ENCODE measurements at places on chromosomes 12 and 14.

DNA sequence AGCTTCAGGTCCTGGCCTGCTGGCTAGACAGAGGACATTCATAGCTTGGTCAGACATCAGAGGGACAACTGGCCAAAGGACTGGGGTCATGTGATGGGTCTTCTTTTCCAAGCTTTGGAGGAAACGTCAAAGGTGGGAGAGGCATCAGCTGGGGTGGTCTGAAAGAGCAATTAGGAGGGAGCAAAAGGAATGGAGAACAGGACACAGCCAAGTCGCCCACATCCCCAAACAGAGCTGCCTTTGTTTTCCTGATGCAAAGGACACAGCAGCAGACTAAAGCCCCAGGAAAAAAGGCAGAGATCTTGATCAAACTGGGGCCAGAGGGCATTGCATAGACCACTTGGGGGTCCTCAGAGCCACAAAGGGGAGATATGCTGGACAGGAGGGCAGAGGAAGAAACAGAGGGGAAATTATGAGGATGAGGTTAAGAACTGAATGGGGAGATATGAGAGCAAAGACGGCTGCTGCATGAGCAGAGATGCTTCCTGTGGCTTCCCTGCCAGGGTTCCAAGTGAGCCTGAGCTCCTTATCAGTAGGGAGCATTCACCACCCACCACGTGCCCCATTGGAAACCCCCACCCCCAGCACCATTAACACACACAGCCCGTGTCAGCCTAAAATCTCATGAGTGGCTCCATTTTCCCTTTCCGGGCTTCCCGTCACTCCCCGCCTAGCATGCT lies 62.4 kb downstream of the ANO2 start:
- no peak for DNase-seq

GRCh38 chr14:77808250-77808649 lies 8.3 kb downstream of the ADCK1 start:
- DNase-seq: no peak

GRCh38 chr14:53620317-53620716 lies 336.3 kb downstream of the BMP4 start:
- DNase-seq: peak; percentile 13

- no peak for DNase-seq
These were observed at the start of gene SDR9C7 for GRCh38 chr12:56933826-56934625. TSS of gene SDR9C7 (minus strand) at chr12:56934408. CDS start at chr12:56934261, 147 bp downstream.

GRCh38 chr12:70919597-70920035 lies 922 bp downstream of the PTPRR start:
- peak; percentile 11 for DNase-seq

GRCh38 chr12:62698701-62699101 lies 232.1 kb downstream of the MON2 start:
- DNase-seq: peak; percentile 77

- no peak for DNase-seq
These were observed 47.6 kb downstream of the TMEM30B start for GRCh38 chr14:61233436-61233956.

DNA sequence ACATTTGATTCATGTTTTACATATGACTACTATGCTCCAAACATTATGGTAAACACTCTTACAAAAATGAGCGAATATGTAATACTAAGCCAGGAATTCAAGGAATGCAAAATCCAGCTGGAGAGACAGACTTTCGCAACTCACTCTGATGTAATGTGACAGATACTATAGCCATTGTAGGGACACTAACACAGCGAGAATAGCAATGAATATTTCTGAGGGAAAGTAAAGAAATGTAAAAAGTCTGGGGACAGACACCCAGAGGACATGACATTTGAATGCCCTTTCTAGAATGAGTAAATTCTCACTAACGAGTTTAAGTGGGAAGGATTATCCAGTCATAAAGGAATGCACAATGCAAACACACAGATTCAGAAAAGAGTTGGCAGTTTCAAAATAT lies 121.9 kb downstream of the PIK3C2G start:
- peak; percentile 93 for DNase-seq

- DNase-seq: no peak
These were observed 80.8 kb downstream of the SLC35F4 start for GRCh38 chr14:57785058-57785457.

DNA sequence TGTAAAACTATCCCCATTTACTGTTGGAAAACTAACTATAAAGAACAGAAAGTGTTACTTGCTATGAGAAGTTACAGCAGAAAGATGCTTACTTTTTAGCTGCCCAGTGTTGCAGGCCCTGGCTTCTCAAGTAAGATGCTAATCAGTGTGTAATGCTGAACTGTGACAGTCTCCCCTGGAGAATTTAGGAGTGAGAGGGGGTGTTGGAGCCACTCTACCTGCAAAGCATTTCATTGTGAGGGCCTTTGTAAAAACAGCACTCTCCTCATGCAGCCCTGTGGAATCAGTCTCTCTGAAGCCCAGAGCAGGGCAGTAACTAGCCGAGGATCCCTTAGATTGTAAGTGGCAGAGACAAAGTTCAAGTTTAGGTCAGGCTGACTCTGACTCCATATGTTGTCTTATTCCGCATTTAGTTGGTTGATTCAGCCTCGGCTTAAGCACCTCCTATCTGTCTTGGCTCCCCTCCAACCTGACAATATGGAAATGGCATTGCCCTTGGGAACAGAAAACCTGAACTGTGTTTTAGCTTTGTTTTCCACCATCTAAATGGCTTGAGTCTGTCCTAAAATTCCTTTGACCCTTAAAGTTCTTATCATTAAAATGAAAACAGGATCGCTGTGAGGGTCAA lies 141.3 kb downstream of the PRKCH start:
- peak; percentile 94 for DNase-seq

GRCh38 chr12:113081873-113082272 lies 25.3 kb downstream of the DTX1 start:
- DNase-seq: no peak

- DNase-seq: no peak
These were observed 145.0 kb downstream of the CAND1 start for GRCh38 chr12:67414011-67414715.

- DNase-seq: no peak
These were observed 34.4 kb downstream of the BTG1 start for GRCh38 chr12:92111256-92111655.

- no peak for DNase-seq
These were observed 72.4 kb downstream of the FERMT2 start for GRCh38 chr14:52878469-52878868.

DNA sequence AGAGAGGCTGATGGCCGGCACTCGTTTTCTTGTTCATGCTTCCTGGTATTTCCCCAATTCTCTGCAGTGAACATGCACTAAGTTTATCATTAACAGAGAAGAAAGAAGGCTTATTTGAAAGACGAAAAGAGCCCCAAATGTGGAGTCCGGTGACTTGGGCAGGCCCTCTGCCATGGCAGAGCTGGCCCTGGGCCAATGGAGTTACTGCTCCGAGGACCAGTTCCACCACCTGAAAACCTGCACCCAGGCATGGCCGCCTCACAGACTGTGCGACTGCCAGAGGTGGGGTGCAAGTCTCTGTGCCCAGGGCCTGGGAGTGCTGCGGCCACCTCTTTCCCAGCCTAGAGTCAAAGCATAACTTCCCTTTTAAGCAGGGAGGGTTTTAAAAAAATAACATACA lies 24.9 kb downstream of the DEGS2 start:
- no peak for DNase-seq

- DNase-seq: no peak
These were observed 468.9 kb downstream of the RGS6 start for GRCh38 chr14:72401101-72401625.

- no peak for DNase-seq
These were observed 578 bp downstream of the PPP1R13B start for GRCh38 chr14:103846543-103847450.

GRCh38 chr12:124078800-124079199 lies 105.8 kb downstream of the ZNF664 start:
- no peak for DNase-seq

- no peak for DNase-seq
These were observed 85.7 kb downstream of the SPPL3 start for GRCh38 chr12:120818416-120818815.

- no peak for DNase-seq
These were observed 76.8 kb downstream of the COX16 start for GRCh38 chr14:70282666-70283065.

- no peak for DNase-seq
These were observed 272 bp downstream of the HECTD1 start for GRCh38 chr14:31207287-31207754.

GRCh38 chr12:86196465-86196864 lies 59.7 kb downstream of the MGAT4C start:
- no peak for DNase-seq

- peak; percentile 66 for DNase-seq
These were observed 49.1 kb downstream of the BTG1 start for GRCh38 chr12:92096346-92097136.

Data from iris pigment epithelial cell (primary cell).